ENCODE measurements at places on chromosomes 16 and 17.

DNA sequence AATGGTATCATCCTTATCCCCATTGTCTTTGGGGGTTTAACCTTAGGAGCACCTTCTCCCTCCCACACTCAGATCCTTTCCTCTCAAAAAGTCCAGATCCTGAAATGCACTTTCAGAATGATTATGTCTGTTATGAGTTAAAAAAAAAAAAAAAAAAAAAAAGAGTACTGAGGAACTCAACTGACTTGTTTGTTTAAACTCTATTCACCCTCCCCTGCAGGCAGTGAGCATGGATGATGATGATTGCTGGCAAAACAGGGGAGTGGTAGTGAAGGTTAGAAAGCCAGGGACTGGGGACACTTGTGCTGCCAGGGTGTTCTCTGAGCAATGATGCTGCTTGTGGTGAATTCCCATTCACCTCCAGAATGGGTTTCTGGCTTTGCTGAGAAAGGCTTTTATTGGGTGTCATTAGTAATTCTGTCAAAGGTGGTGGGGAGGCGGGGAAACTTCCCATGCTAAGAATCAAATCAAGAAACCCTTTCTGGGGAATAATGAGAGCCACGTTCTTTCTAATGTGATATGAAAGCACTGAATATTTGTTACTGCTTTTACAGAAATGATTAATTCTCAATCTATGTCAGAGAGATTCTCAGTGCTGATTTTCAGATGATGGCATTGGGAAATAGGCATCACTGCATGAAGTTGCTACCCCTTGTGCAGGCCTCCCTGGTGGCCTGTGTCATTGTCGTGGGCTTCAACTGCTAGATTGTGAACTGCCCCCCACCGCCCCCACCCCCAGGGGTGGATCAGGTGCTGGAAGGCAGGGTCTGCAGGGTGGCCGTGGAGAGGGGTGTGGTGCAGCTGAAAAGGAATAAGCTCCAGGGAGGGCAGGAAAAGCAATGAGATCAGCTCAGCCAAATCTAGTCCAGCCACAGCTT lies 14.1 kb downstream of the CCL4 start:
- DNase-seq, result no peak

DNA sequence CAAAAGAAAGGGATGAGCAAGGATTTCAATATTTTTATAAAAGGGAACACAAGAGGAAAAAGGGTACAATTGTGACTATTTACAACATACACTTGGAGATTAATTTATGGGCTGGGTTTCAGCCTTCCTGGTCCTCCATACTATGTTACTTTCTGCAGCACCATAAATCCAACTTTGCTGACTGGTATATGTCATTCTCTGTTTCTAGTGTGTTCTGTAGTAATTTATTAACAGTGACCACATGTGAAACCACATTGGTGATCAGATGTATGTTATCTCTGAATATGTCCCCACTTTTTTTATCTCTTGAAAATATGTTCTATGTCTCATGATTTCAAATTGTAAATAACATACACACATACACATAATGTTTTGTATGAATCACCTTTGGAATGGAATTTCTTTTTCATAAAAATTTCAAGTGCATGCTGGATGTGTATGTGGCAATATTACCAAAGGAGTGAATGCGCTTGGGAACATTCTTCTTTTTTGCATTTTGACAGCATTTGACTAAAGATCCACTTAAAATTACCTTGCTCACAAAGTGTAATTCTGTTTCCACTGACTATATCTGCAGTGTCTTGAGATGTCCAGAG lies 2.9 kb upstream of the LYRM9 start:
- no peak for DNase-seq

GRCh38 chr16:79041206-79041605 lies 559.3 kb downstream of the MAF start:
- no peak for DNase-seq

DNA sequence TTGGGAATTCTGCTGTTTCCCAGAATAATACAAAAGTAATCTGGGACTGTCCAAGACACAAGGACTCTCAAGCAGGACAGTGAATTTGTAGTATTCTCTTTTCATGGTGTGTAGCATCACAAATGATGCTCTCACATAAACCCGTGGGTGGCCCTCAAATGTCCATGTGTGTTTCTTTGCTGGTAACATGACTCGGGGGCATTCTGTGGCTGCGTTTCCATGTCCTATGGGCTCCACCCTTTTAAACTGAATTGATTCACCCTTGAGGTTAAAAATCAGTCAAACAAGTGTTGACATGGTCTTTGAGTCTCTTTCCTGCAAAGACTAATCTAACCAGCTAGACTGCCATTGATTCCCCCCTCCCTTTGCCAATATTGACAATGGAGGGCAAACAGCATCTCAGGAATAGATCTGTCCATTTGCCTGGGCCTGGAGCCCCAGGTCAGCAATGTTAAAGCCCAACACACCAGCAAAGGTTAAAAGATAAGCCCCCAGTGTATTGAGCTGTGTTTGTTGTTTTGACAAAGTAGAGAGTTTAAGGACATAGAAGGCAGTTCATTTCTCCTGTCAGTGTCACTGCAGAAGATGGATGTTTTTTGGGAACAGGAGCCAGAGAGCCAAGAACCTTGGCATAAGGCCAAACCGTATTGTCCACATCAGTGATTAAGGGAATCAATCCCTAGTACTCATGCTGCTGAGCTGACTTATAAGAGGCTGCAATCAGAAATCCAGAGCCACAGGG lies 117.1 kb upstream of the COX10 start:
- DNase-seq, result no peak

DNA sequence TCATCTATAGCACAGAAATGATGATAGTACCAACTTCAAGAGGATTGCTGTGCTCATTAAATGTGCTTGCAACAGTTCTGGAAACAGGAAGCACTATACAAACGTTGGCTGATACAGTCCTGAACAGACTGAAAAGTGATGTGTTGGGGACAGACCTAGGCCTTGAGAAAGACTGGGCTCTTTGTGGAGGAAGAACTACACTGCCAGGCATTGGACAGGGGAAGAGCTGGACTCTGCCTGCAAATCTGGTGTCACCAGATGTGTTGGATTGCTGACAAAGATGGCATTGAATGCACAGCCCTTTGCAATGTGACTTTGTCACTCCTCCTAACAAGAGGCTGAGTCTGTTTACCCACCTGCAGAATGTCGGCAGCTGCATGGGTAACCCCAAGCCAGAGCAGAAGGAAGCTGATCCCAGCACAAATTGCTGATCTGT lies 12.4 kb upstream of the ST6GALNAC2 start:
- no peak for DNase-seq

DNA sequence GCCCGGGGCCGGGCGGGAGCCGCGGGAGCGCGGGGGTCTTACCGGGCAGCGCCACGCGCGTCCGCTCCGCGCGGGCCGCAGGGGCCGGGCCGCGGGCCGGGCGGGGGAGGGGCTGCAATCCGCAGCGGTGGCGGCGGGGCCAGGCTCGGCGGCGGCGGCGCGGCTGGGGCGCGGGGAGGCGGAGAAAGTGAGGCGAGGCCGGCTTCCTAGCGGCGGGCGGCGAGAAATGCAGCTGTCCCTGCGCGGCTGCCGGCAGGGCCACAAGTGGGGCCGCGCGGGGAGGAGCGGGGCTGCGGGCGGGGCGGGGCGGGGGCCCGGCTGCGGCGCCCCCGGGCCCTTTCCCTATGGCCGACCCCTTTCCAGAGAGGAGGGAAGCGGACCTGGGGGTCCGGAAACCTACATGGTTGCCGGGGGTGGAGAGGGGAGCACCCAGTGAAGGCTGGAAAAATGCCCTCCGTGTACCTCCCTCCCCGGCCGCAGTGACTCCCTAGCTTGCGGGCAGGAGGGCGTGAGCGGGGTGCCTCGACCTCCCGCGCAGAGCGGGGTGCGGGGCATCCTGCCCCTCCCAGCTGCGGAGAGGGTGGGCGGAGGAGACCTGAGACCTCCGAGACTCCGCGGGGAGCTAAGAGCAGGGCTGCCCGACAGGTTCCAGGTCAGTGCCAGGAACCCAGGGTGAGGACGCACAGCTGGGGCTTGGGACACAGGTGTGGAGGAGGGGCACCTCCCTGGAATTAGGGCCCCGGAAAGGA lies at the start of gene CUEDC1:
Gene CUEDC1, minus strand, starts transcription at position 230 of the 749 bp plus-strand sequence. CDS start 69,848 bp downstream, outside the sequence.
- peak; percentile 93 for DNase-seq

DNA sequence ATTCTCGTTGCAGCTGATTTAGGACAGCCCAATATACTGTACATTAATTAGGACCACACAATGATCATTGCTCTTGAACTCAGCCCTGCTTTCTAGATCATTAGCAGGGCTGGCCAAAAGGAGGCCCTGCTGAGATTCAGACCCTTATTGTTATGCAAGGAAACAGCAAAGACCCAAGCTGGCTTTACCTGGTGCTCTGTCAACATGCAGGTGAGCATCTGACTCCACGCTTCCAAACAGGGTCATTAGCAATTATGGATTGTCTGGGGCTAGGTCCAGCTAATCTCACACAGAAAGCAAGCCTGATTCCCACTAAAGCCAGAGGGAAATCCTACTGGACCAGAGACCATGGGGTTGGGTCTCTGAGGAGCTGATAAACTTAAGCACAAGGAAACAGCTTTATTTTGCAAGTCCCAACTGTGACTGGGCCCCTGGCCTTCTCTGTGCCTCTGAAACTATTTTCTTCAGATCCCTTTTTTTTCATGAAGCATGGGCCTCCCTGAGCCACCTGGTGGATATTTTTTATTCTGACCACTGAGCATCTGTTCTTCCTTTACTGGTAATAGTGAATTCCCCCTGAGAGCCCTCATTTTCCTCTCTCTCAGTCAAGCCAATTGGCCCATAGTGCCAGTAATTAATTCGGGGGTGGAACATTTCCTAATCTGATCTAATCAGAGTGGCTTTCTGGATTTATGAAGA lies 236.1 kb downstream of the GRIN2A start:
- no peak for DNase-seq

GRCh38 chr17:57142925-57143324 lies 57.9 kb downstream of the AKAP1 start:
- DNase-seq, result no peak

GRCh38 chr17:2054512-2055291 lies at the start of gene HIC1:
Gene HIC1 (plus strand): TSS chr17:2055103. CDS start chr17:2056691, 1,588 bp downstream.
- peak; percentile 91 for DNase-seq

DNA sequence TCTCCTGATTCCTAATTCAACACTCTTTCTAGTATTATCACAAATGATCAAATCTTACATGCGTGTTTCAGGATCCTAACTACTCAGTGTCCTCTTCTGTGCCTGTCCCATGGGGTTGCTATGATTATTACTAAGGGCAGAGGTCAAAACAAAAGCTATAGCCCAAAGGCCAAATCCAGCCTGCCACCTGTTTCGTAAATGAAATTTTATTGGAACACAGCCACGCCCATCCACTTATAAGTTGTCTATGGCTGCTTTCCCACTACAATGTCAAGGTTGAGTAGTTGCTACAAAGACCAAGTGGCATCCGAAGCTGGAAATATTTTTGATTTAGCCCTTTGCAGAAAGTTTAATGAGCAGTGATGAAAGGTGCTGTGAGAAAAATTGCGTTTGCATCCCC lies 336.6 kb downstream of the TMEM114 start:
- DNase-seq, result no peak
